ENCODE measurements at places on chromosomes 16 and 17.

DNA sequence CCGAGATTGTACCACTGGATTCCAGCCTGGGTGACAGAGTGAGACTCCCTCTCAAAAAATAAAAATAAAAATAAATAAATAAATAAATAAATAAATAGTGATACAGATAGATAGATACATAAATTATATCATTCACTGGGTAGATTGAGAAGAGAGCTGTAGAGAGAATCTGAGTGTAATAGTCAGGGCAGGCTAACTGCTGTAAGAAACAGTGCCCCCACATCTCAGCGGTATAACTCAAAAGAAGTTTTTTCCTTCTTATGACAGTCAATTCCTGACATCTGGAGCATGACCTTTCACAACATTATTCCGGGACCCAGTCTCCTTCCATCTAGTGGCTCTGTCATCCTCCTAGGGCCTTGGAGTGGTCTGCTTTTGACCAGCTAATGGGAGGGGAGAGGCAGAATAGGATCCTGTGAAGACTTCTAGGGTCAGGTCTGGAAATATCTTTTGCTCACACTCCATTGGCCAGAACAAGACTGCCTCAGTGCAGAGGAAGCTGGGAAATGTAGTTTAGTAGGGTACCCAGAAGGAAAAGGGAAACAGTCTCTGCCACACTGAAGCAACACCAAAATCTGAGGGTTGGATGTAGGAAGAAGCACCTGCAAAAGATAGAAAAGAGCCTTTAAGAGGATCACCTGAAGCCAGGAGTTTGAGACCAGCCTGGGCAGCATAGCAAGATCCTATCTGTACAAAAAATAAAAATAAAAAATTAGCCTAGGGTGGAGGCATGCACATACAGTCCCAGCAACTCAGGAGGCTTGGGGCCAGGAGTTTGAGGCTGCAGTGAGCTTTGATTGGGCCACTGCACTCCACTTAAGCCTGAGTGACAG is 3.0 kb upstream of the QPRT start:
- DNase-seq = peak; percentile 52

DNA sequence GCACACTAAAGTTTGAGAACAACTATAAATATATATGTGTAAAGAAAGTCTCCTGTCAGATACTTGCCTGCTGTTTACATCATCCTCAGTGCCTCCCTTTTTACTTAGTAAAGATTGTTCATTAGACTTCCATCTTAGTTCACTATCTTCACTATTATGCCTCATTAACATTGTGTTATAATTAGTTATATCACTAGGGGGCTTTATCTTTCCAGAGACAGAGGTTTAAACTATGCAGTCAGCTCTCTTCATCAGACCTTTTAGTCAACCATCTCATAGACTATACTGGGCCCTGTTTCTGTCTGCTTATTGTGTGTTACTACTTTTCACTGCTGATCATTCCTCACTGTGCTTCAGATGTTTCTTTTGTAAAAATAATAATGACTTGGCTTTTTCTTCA is 630.8 kb upstream of the KIF2B start:
- no peak for DNase-seq

DNA sequence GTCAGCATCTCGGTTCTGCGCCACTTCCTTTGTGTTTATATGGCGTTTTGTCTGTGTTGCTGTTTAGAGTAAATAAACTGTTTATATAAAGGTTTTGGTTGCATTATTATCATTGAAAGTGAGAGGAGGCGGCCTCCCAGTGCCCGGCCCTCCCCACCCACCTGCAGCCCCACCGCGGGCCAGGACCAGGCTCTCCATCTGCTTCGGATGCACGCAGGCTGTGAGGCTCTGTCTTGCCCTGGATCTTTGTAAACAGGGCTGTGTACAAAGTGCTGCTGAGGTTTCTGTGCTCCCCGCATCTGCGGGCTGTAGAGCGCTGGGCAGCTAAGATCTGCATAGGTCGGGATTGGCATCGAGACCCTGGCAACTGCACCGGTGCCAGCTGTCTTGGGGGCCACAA is 8.2 kb upstream of the BAIAP3 start:
- no peak for DNase-seq

GRCh38 chr17:4206962-4207361 is 56.8 kb downstream of the ANKFY1 start:
- peak; percentile 22 for DNase-seq

GRCh38 chr17:19905502-19905901 is 37.8 kb upstream of the ULK2 start:
- DNase-seq = no peak

GRCh38 chr17:29111816-29112499 is 68.2 kb downstream of the MYO18A start:
- peak; percentile 64 for DNase-seq

GRCh38 chr16:87418216-87418615 is 26.1 kb downstream of the MAP1LC3B start:
- no peak for DNase-seq

DNA sequence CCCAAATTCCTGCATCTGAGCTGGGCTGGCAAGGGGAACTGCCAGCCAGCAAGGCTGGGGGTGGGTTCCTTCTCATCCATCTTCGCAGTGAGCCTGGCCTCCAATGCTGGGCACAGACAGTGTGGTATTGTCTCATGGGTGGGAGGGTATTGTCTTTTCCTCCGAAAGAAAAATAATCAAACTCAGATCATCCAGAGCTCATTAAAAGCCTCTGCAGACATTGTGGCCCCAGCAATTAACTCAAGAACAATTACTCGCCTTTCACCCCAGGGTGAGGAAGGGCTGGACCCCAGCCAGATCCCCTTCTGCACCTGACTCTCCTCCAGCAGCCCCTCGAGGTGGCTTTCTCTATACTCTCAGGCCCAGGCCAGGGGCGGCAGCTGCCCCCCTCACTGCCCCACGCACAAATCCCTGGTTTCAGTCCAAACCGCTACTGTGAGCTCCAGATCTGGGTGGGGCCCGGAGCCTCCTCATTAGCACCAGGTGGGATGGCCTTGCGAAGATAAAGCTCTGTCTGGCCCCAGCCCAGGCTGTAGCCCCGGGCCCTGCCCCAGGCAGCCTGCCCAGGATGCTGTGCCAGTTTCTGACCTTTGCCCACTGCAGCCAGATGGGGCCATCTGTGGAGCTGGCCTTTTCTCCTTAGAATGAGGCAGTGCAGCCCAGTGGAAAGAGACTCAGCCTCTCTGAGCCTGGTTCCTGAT is 2.3 kb upstream of the KRT15 start:
- DNase-seq = no peak

DNA sequence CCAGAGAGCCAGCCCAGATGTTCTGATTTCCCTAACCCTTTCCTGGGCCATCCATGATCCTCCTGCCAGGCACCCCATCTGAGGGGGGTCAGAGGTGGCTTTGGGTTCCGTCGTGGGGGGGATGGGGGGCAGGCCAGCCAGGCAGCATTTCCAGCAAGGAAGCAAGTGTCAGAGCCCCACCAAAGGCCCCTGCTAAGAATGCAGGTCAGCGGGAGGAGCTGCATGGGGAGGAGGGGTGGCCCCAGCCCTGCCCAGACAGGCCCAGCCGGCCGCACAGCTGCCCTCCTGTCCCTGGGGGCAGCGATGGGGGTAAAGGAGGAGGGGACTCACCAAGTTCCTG is 2.3 kb upstream of the SCRN2 start:
- no peak for DNase-seq

DNA sequence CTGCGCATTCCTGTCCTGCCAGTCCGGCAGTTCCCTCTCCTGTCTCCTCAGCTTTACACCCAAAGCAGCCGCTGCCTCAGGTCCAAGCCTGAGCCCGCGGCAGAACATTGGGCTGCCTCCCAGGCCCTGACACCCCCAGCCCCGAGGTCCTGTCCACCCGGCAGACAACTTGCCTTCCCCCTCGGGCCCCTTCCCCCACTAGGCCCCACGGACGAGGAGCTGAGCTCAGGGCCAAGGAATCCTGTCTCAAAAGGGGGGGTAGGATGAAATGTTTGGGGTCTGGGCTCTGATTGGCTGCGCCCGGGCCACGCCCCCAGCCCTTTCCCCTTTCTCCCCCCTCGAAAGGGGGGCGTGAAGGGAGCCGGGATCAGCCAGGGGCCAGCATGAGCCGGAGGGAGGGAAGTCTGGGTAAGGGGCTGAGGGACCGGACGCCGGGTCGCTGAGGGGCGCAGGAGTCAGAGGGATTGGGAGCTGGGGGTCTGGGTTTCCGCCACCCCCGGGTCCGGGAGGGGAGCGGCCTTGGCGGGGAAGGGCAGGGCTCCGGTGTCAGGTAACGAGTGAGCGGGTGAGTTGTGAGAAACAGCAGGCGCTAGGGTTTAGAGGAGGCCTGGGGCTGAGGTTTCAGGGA is at the start of gene CTF1:
Gene CTF1, plus strand, starts transcription at position 354 of the 628 bp plus-strand sequence. Its CDS starts 30 bp downstream, at position 384.
- no peak for DNase-seq

GRCh38 chr17:33459078-33459940 is 166.2 kb upstream of the ASIC2 start:
- no peak for DNase-seq

All from CD4-positive, alpha-beta T cell treated with Interleukin-21 for 1 hour (primary cell).